ENCODE measurements at places on chromosomes 7 and 10.

- DNase-seq: no peak
Measured at GRCh38 chr7:85074016-85074415, 112.8 kb downstream of the SEMA3D start.

GRCh38 chr7:104113788-104114187 lies 94.0 kb downstream of the ORC5 start:
- DNase-seq: no peak

DNA sequence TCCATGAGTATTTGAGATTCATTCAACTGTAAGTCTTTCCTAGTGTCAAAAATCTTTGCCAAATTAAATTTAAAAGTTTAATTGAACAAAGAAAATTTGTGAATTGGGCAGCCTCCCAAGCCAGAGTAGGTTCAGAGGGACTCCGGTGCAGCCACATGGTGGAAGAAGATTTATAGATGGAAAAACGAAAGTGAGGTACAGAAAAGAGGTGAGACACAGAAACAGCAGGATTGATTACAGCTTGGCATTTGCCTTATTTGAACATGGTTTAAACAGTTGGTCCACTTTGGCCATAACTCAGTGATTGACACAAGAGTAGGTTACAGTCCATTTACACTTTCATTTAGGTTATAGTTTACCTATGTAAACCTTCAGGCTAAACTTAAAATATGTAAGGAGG lies 465.8 kb downstream of the ARL4A start:
- no peak for DNase-seq

DNA sequence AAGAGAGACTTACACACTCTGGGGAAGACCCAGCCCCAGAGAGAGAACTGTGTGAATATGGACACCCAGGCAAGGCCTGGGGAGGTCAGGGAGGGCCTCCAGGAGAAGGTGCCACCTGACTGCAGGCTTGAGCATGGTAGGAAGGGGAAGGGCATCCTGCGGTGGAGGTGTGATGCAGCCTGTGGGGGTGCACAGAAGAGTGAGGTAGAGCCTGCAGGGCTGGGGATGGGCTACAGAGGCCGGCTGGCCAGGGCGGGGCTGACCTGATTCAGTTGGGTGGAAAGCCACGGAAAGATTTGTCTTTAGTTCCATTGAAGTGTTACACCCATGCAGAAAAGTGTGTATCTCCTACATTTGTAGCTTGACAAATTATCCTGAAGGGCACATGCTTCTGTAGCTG lies 47.6 kb downstream of the ZMIZ1 start:
- no peak for DNase-seq

- DNase-seq: no peak
Measured at GRCh38 chr10:35336921-35337823, 863 bp downstream of the CCNY start.

DNA sequence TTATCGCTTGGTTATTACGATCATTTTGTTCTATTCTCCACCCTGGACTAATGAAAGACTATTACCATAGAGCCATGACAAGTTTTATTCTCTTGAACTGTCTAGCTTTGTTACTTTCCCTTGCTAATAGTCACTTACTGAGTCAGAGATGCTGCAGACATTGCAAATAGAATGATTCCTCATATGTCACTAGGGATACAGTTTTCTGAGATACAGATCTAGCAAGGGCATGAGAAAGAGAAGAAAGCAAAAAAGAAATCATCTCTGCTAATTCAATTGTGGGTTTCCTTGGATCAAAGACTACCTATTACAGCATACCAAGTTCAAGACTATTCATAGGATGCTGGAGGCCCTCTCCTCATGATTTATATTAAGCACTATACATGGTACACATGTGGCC lies 204.3 kb downstream of the MBL2 start:
- DNase-seq: no peak

GRCh38 chr10:113278664-113279063 lies 274.2 kb upstream of the HABP2 start:
- no peak for DNase-seq

GRCh38 chr7:45000093-45001032 lies at the start of gene CCM2:
Gene CCM2, plus strand, starts transcription at chr7:45000201. Its CDS starts 133 bp downstream, at chr7:45000334.
- DNase-seq: no peak

DNA sequence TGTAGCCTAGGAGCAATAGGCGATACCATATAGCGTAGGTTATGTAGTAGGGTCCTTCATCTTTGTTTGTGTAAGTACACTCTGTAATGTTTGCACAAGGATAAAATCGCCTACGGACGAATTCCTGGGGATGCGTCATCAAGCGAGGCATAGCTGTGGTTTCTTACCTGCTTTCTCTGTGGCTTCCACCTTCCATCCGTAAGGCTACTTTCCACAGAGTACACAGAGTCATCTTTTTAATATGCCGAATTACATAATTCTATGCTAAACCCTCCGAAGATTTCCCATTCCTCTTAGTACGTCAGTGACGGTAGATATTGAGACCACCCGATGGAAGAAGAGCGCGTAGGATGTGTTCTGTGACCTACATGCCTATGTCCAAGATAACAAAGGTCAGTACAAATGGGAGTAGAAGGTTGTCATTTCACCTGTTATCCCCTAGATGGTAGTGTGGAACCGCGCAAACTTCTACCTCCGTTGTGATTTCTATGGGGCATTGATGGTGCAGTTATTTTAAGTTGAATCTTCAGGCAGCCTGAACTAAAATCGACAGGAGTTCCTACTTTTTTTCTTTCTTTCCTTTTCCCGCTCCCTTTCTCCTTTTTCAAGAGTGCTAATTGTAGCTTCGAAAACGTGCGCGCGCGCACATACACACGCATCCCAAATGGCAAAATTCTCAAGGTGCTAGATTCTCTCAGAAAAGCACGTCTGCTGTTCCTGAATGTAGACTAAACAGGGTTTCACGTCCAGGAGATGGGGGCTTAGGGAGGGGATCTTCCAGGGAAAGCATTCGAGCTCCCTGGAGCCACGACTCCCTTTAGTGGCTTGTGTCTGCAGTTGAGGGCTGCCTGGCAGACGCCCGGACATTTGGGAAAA lies 111.7 kb upstream of the MBL2 start:
- DNase-seq: no peak
